ENCODE measurements at places on chromosomes 16 and 17.

DNA sequence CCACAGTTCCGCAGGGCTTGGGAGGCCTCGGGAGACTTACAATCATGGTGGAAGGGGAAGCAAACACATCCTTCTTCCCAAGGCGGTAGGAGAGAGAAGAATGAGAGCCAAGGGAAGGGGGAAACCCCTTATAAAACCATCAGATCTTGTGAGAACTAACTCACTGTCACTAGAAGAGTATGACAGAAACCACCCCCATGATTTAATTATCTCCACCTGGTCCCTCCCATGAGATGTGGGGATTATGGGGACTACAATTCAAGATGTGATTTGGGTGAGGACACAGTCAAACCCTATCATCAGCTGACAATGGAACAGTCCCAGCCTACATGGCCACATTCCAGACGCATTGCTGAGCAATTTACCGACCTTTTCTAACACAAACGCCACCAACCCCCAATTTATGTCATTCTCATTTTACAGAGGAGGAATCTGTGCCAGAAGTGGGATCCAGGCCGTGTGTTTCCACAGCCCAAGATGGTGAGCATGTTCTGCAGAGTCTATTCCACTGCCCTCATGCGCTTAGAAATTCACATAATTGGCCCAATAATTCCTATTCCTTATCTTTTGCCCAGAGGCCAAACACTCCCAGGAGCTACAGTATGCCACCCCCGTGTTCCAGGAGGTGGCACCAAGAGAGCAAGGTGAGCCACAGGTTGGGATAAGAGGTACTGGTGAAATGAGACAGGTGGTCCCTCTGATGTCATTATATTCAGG, 17.3 kb downstream of the MILR1 start:
- DNase-seq, result no peak

DNA sequence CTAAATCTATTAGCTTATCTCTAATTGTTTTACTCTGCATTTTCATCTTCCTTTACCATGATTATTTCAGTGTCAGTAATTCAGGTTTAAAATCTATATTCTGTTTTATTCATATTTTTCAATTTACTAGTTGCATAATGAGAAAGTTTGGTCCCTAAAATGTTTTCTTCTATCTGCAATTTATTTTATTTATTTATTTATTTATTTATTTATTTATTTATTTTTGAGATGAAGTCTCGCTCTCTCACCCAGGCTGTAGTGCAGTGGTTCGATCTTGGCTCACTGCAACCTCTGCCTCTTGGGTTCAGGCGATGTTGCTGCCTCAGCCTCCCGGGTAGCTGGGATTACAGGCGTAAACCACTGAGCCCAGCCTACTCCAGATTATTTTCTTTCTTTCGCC, 1597.3 kb downstream of the CDH8 start:
- DNase-seq, result no peak

DNA sequence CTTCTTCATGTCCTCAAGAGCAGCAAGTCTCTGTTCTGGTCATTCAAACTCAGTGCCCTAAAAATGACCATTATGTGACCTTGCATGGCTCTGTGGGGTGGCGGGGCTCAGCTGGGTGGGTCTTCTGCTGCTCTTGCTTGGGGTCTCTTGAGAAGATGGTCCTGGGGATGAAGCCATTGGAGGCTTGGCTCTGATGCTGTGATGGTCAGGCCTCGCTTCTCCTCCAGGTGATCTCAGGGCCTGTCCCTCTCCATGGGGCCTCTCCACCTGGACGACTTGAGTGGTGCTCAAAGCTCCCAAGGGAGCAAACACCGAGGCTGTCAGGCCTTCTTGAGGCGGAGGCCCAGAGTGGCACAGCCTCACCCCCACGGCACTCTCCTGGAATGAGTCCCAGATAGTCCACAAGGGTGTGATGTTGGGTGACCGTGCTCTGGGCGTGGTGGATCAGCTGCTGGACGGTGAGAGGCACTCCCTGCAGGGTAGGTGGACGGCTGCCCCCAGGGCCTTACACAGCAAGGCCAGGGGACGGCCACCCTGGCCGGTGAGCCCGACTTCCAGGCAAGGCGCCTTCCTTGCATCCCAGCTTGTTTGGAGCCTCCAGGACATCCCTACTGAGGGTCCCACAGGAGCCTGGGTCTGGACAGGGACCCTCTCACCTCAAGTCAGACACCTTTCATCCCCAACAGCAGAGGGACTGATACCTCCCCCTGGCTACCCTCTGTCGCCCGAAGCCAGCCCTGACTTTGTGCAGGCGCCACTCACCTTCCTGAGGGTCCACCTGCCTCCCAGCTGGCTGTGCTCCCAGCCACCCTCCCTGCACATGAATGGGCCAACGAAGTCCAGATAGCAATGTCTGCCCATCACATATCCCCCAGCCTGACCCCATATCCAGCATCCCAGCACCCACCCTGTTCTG, 48.7 kb downstream of the USP22 start:
- no peak for DNase-seq

DNA sequence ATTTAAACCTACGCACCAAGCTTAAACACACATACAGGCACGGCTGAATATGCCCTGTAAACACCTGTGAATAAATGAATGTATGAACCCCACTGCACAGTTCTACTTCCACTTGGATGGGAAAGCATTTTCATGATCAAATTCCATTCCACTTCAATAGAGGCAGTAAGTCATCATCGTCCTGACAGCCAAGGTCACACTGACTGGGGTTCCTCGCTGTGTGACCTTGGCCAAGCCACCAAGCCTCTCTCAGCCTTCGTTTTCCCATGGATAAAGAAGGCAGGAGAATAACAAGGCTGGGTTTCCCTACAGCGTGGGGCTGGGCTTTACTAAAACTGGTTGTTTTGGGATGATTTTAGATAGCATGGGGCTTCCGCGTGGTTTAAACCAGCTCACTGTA, 82.8 kb downstream of the TBC1D16 start:
- DNase-seq, result no peak

GRCh38 chr16:13997933-13998332, 73.2 kb upstream of the MRTFB start:
- no peak for DNase-seq

DNA sequence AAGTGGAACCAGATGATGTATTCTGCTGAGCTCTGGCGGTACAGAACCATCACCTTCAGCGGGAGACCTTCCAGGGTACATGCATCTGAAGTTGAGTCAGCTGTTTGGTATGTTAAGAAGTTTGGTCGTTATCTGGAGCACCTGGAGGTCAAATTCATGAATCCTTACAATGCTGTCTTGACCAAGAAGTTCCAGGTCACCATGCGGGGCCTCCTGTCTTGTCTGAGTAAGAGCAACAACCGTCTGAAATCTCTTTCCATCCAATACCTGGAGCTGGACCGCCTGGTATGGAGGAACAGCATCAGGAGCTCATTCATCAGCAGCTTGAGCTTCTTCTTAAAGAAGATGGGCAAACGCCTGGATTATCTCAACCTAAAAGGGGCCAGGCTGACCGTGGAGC, 4.0 kb downstream of the FBXO39 start:
- DNase-seq, result no peak

Data from SW480 (cell line).